Stimulated activated CD8-positive, alpha-beta memory T cell treated with anti-CD3 and anti-CD28 coated beads, Interleukin-2, amount 100 ng/mL, for 1 hour (primary cell): ENCODE measurements at places on chromosomes 12 and 14.
A peak's percentile ranks its signal among the peaks of the same experiment; 100 is the strongest.

DNA sequence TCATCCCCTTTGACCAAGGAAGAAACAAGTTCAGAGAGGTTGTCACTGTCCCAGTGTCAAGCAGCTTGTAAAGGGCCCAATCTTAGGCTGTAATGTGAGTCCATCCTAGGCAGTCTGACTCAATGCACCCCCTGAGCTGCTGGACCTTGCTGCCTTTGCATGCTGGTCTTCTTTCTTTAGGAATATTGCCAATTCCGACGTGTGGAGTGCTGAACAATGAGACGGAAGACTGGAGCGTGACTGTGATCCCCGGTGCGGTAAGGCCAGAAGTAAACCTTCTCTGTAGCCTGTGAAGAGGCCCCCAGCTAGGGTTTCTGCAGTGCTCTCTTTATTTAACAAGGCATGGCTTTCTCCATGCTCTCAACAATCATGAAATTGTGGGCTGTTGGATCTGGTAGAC lies 963 bp downstream of the TCTN2 start:
- no peak for DNase-seq

GRCh38 chr14:98785578-98785977 lies 486.4 kb downstream of the BCL11B start:
- no peak for DNase-seq

DNA sequence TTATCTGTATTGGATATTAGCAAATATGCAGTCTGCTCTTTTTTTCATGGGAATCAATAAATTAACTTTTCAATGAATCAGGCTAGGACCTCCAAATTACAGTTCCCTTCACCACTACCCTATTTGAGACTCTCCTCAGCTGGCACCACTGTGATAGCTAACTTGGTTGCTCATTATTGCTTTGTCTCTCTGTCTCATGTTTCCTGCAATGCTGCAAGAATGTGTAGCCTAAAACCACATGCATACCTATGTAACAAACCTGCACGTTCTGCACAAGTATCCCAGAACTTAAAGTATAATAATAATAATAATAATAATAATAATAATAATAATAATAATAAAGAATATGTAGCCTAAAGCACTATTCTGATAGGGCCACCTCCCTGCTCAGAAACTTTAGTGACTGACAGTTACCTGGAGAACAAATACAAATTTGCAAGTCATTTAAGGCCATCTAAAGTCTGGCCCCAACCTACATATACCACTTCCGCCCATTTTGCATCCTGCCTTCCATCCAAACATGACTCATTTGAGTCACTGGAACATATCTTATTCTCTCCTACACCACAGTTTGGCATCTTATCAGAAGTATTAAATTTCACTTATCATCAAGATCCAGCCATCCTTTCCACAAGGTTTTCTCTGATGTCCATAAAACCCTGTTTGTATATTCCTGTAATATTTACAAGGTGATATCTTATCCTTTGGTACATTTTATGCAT lies 215.1 kb downstream of the LRRK2 start:
- DNase-seq = no peak

DNA sequence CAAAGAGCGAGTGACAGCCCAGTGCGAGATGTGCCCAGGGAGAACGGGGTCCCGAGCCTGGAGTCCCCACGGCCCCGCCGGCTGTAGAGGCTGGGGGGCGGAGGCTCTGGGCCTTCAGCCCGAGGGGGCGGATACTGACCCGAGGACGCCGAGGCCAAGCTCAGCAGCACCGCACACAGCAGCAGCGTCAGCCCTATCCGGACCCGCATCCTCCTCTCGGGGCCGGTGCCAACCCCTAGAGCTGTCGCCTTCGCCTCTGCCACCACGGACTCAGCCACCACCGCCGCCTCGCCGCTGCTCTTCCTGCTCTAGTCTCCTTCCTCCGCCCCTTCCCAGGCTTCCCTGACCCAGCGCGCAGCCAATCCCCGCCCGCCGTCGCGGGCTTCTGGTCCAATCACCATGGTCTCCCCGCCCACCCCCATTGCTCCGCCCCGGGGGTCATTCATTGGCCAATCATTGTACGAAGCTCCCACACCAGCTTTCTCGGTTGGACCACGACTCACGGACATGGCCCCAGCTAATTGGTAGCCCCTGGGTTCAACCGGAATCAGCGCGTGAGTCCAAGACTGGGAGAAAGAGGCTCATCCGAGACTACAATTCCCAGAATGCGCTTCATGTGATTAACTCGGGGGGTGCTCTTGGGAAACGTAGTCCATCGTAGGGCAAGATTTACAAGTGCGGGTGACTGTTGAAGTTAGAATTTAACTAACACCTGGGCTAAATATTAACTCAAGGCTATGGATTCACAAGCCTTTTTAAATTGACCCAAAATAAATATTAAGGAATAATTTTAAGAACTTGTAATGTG lies at the start of gene SEL1L:
TSS of gene SEL1L (minus strand) at position 318 of the 808 bp plus-strand sequence. CDS start at position 209, 109 bp downstream.
- peak; percentile 99 for DNase-seq
